Inflammatory macrophage treated with lipopolysaccharide for 4 hours (primary cell): ENCODE measurements at places on chromosomes 2 and 18.

DNA sequence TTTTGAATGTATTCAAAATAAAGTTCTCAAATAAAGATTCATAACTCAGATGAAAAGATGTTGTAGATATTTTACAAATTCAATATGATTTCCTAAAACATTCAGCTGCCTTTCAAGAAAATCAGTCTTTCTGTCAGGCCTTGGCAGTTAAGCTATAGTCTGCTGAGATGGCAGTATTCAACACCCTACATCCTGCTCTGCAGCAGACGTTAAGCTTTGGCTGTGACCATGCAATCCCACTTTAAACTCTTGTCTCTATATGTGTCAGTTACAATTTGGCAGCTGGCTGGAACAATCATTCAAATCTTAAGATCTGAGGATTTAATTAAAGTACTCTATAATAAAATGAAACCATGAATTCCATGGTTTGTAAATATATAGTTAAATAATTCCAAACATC lies 567.3 kb upstream of the ZNF804A start:
- no peak for DNase-seq

GRCh38 chr18:34838669-34839068 lies 128.6 kb downstream of the DTNA start:
- DNase-seq = no peak

GRCh38 chr2:138201286-138201685 lies 237.0 kb downstream of the HNMT start:
- no peak for DNase-seq

GRCh38 chr2:154484338-154485099 lies 214.0 kb upstream of the KCNJ3 start:
- DNase-seq = no peak

- DNase-seq = no peak
Measured at GRCh38 chr18:63454497-63454896, 22.3 kb upstream of the SERPINB5 start.

DNA sequence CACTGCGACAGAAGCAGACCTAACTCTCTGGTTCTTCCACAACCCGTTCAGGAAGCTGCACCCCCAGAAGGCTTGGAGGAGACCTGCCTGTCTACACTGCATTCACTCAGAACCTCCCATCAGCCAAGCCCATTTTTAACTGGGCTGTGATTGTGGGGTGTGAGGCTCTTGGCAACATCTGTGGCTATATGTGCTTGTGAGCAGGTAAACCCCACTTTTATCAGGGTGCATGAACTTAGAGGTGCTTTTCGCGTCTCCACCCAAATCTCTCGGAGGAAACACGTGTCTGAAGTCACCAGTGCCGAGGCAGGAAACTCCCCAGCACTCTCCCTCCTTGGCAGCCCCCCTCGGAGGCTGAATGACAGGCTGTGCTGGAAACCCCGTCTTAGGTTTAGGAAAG lies 158.2 kb upstream of the SALL3 start:
- no peak for DNase-seq

DNA sequence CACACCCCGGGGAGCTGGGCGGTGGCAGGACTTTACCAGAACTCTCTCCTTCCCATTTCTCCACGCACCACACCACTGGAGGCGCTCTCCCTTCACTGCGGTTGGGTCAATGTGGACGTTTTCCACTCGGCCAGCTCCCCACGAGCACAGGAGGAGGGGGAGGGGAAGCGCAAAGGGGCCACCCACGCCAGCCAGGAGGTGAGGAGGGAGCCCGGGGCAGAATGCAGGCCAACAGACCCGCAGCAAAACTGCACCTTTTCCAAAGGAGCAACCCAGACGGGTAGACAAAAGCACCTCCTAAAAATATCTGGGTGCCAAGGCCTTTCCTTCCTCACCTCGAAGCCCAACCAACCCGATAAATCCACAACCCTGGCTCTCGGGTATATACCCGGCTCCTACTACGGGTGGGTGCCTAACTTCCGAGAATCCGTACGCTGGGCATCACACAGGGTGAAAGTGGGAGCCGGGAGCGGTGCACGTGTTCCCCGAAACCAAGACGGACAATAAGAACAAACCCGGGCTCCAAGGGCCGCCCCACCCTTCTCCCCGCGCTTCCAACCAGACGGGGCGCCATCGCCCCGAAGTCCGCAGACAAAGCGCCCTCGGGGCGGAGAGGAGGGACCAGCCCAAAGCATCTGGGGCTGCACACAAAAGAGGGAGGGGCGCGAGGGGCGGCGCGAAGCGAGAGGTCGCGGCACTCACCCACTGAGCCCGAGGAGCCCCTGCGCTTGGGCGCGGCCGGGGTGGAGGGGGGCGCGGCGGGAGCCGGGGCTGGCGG lies 1.0 kb downstream of the RTN4 start:
- DNase-seq = peak; percentile 89

DNA sequence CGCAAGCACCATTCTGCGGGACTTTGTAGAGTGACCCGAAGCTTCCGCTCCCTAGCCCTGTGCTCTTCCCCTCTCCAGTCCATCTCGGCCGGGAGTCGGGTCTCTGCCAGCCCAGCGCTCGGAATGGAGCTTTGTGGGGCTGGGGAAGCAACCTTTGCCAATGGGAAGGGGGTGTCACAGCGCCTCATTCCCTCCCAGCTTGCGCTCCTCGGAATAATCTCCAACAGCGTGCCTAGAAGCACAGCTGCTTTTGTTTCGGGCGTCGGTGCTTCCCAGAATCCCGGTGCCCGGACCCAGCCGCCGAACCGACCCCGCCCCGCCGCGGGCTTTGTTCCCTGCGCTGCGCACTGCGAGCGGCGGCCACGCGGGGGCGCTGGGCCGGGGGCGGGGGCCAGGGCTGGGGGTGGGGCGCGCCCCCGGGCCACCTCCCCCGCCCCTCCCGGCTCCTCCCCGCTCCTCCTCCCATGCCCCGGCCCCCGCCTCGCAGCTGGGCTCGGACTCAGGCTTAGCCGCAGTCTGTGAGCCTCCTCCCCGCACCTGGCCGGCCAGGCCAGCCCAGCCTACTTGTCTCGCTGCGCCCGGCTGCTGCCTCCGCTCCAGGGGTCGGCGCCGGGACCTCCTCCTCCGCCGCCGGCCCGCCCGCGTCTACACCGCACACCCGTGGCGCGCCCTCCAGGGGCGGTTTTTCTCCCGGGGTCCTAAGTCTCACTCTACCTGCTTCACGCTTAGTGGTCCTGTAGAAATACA lies 77.7 kb upstream of the SMAD2 start:
- no peak for DNase-seq

- no peak for DNase-seq
Measured at GRCh38 chr2:39139511-39140237, 18.8 kb upstream of the SOS1 start.

GRCh38 chr18:13563390-13563805 lies 163.0 kb downstream of the FAM210A start:
- DNase-seq = peak; percentile 94

DNA sequence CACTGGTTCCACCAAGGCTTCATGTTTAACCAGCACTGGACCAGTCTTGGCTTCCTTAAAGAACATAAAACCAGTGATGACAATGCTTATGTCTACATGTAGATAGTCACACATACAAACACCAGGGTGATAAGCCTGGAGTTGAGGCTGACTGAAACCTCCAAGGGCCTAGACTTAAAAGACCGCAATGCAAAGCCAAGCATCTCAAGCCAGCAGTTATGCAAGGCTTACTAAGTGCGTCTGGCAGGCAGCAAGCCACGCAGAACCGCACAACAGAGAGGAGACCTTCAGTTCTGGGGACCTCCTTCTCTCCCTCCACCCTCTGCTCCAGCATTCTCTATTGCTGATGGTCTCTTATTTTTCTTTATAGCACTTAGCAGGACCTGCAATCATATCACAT lies 63.2 kb upstream of the ACAA2 start:
- DNase-seq = no peak

- no peak for DNase-seq
Measured at GRCh38 chr2:14778015-14778414, 145.5 kb downstream of the LRATD1 start.

- DNase-seq = peak; percentile 70
Measured at GRCh38 chr2:53787614-53788289, 908 bp downstream of the ERLEC1 start.

DNA sequence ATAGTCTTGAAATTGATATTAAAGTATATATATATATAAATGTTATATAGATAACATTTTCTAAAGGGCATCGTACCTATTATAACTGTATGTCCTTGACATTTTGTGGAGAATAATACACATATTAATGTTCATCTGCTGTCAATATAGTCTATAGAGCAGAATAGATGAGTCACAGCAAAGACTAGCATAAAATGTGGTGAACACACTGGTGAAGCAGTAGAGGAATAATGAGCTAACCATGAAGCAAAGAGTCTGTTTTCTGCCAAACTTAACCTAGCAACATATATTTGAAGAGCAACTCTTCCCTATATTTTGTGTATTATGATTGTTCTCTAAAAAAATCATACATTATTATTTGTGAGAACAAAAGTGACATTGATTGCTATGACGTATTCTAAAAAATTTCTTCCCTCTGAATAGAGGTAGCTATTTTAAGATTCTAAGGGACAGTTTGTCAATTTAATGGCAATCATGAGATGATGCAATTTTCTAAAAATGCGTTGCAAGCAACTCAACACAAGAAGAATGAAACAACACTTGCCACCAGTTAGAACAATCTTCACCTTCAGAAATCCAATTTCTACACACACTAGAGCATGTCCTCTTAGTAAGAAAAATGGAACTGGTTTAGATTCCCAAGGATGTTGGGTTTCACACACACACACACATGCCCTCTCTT lies 22.0 kb downstream of the DOCK10 start:
- peak; percentile 16 for DNase-seq

DNA sequence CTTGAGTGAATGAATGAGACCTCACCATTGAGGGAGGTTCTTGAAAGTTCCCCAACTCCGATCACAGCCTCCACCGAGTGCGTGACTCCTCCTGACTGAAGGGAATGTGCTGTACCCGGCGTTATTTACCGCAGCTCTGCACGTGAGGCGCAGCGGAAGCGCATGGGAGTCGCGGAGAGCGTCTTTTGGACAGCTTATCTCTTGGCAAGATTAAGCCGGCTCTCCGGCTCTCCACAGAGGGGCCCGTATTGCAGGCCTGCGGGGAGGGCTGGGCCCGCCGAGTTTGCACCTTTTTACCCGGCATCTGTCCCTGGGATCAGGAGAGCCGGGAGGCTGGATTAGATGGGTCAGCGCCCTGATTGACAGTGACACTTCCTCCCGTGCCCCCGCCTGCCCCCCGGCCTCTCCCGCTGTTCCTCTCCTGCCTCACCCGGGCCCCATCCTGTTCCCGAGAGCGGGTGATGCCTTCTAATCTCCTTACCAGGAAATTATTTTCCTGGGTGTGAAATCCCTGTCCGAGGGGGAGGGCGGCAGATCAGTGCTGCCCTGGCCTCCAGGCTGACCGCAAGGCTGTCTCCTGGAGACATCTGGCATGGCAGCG lies 176.3 kb downstream of the INHBB start:
- DNase-seq = no peak

DNA sequence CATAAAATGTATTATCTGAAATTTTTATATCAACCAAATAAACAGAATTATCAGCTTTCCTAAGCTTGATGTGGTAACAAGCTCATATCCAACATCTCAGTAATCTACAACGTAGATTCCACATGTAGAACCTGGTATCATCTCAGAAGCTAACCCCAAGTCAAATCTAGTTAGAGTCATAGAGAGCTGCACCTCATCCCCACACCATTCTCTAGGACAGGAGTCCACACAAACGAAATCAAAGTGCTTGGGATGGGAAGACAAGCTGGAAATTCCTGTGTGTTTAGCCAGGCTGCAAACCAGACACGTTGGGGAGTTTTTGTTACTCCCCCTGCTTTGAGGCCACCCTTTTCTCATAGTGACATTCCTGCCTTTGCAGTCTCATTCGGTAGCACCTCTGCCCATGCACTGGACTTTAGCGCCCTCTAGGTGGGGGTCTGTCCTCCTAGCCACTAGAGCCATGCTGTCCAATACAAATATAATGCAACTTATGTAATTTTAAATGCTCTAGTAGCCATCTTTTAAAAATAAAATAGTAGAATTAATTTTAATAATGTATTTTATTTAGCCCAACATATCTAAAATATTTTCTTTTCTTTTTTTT lies 28.1 kb upstream of the SATB2 start:
- peak; percentile 41 for DNase-seq

- DNase-seq = peak; percentile 66
Measured at GRCh38 chr18:76709659-76710645, 112.4 kb upstream of the ZNF236 start.

DNA sequence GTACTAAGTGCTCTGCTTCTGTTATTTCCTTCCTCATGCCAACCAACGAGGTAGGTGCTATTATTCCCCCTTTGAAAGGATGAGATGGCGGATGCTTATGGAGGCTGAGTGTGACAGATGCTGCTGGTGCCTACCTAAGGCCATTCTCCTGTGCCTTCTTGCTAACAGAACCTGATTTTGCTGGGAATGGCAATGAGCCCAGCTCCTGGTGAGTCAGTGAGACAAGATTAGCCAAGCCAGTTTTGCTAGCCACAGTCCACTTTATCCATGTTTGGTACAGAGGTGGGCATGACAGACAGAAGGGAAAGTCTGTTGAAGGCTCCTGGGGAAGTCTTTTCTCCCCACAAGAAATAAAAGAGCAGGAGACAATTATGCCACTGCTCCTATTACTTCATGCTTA lies 43.7 kb upstream of the TMEM163 start:
- DNase-seq = no peak

DNA sequence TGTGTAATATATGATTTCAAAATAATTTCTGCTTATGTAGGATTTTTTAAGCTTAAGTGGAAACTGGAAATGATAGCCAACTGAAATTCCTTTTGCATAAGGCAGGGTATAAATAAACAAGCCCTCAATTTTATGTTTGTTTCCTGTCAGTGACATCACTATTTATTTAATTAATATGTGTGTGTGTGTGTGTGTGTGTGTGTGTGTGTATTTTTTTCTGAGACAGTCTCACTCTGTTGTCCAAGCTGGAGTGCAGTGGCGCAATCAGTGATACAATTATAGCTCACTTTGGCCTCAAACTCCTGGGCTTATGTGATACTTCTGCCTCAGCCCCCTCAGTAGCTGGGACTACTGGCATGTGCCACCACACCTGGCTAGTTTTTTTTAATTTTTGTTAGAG lies 29.3 kb upstream of the CYP20A1 start:
- DNase-seq = no peak

GRCh38 chr2:201795607-201796477 lies 10.5 kb upstream of the CDK15 start:
- DNase-seq = peak; percentile 29

GRCh38 chr2:215843579-215843978 lies 169.8 kb downstream of the MREG start:
- DNase-seq = peak; percentile 84

DNA sequence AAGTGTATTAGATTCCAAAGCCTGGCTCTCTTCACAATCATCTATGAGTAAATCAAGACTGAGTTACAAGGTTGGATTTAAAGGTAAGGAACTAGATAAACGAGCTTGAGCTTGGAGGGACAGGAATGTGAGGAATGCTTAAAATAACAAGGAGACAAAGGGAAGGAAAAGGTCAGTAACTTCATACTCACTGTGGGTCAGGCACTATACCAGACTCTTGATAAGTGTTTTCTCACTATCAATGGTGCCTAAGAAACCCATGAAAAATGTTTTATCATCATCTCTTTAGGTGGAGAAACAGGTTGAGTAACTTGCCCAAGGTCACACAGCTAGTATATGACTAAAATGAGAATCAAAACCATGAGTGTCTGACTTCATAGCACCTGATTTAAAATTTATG lies 212.1 kb downstream of the CDH2 start:
- no peak for DNase-seq

- DNase-seq = no peak
Measured at GRCh38 chr2:85276571-85277118, 51.1 kb downstream of the TGOLN2 start.
